ENCODE measurements at places on chromosomes 7 and 10.

DNA sequence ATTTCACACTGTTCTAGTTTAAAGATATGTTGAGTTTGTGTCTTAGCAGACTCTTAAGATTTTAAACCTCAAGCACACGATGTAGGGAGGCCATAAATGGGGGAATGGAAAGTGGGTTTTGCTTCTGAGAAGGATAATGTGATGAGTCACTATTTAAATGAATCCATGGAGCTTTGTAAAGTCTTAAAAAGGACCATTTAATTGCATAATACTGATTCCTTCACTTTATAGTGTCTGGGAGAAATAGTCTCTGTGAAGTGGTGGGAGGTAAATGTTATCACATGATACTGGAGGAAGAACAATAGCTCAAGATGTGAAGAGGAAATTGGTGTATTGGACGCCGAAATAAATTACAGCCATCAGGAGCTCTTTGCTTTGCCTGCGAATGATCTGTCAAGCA lies 84.0 kb upstream of the MYO3A start:
- DNase-seq, result no peak

DNA sequence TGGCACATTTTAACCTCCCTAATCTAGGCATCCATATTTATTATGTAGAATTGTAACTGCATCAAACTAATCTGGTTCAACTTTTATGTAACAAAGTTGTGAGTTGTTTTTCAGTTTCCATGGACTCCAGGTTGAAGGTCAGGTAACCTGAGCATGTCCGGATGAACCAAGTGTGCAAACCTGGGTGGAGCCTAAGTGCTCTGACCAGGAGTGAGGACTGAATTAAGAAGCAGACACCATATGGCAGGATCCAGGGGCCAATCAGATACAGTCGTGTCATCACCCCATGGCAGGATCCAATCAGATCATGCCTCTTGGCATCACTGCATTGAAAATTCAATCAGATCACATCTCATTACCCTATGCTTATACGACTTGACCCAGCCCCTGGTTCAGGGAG lies 41.2 kb upstream of the PHYHIPL start:
- no peak for DNase-seq

- no peak for DNase-seq
Observed at GRCh38 chr10:113618338-113618737, 45.5 kb downstream of the NRAP start.

DNA sequence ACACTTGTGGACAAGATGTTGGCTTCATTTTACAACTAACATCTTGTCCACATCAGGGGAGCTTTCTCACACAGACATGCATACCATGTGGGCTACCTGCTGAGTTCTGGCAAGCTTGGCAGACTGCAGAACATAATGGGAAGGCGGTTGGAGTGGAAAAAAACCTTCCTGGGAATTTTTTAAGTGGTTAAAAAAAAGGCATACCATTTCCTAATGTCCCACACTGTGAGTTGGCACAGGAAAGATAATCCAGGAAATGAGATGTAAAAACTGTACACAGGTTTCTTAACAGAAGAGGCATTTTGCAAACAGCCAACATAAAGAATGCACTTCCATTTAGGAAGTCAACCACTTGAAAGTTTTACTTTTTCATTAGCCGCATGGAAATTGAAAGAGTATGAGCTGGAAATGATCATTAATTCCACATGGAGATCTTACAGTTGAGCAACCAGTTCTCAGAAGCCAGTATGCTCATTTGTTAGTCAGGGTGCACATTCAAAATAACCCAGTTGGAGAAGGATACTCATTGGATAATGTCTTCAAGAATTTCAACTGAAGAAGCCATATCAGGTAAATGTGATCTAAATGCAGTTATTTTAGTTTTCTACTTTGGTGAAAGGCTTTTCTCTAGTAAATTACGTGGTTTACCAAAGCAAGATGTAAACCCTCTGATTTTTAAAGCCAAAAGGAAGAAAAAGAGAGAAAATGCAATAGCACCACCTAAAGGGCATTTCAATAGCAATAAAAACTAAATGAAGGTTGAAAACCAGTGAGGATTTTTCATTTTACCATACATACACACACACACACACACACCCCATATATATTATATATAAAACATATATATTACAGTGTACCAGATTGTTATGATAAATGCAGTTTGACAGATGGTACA lies 194.0 kb downstream of the TAX1BP1 start:
- peak; percentile 24 for DNase-seq

GRCh38 chr7:66804001-66804400 lies 63.5 kb downstream of the RABGEF1 start:
- DNase-seq, result no peak

DNA sequence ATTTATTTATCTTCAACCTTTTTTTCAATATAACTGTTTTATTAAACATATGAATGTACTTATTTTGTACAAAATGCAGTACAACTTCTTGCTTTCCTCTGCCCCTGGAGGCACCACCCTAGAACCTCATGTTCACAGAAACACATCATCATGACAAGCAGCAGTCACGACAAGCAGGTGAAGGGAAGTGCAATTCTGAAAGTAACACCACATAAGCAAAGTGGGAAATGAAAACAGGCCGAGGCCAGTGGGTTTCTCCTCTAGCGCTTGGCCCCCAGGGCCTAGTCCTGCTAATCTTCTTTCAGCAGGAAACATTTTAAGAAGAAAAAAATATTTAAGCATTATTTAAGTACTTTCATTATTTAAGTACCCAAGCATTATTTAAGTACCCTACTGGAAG lies 598.1 kb downstream of the SH2D4B start:
- no peak for DNase-seq

- DNase-seq, result no peak
Observed at GRCh38 chr7:132800522-132800921, 224.3 kb upstream of the PLXNA4 start.

DNA sequence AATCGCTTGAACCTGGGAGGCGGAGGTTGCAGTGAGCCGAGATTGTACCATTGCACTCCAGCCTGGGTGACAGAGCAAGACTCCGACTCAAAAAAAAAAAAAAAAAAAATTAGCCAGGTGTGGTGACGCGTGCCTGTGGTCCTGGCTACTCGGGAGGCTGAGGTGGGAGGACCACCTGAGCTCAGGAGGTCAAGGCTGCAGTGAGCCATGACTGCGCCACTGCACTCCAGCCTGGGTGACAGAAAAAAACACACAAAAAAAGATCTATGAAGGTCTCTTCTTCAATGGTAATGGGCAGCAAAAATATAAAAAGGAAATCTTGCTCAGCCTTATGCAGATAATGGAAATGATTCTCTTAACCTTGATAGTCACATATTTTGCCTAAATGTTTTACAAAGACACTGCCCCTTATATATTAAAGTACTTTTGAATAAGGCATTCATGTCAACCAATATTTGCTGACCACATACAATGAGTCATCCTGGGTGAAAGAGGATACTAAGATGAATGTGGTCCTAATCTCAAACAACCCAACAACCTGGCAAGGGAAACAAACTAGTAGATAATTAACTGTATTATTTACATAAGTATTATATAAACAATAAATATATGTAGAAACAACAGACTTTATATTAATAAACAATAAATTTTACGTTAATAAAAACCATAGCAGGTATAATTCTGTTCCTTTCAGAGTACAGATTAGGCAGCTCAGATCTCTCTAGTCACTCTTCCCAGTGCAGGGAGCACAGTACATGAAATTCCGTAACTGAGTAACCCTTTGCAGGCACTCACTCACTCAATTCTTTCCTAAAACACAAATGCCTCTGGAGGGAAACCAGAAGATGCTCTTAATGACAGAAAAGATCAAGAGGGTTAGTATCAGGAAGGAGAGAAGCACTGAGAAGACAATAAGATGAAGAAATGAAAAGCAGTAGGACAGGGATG lies 8.1 kb downstream of the TOMM7 start:
- DNase-seq, result peak; percentile 50

- no peak for DNase-seq
Observed at GRCh38 chr10:110723224-110723891, 79.2 kb downstream of the RBM20 start.

- no peak for DNase-seq
Observed at GRCh38 chr7:2228921-2229320, 3.8 kb downstream of the MAD1L1 start.

DNA sequence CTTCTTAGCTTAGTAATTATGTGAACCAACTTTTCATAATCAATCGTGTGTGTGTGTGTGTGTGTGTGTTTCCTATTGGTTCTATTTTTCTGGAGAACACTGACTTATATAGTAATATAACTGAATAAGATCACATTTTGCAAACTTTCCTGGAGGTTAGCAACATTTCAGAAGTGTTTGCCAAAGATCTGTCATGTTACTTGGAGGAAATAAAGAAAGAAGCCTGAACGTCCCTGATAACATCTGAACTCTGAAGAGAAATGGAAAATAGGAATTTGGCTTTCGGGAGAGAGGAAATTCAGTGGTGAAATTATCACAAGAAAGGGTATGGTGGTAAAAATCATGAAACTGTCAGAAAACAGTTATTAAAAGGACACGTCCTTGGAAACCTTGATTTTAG lies 984.4 kb upstream of the AUTS2 start:
- DNase-seq, result no peak

GRCh38 chr10:17006631-17007417 lies 122.8 kb downstream of the CUBN start:
- no peak for DNase-seq

GRCh38 chr10:122019414-122019975 lies 30.5 kb downstream of the TACC2 start:
- no peak for DNase-seq

- no peak for DNase-seq
Observed at GRCh38 chr7:46288861-46289260, 367.8 kb upstream of the IGFBP3 start.

DNA sequence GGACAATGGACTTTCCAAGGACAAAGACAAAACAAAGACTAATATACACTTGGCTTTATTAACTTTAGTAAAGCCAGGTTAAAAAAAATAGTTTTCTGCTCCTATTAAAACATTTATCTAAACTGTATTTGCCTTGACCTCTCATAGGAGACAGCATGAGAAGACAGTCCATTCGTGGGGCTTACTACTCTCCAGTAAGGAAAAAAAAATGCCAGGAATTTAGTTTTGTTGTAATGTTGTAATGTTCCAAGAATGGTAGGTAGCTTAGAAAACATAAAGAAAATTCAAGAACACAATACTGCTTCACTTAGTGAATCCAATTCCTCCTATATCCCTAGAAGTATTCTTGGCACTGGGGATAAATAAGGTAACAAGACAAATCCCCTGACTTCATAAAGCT lies 81.7 kb downstream of the KMT2C start:
- no peak for DNase-seq

- DNase-seq, result no peak
Observed at GRCh38 chr7:55878691-55879090, 8.6 kb upstream of the ZNF713 start.

GRCh38 chr7:156640257-156640948 lies at the start of gene RNF32:
TSS of gene RNF32 (plus strand) at chr7:156640774. CDS start at chr7:156643878, 3,104 bp downstream.
- peak; percentile 96 for DNase-seq

DNA sequence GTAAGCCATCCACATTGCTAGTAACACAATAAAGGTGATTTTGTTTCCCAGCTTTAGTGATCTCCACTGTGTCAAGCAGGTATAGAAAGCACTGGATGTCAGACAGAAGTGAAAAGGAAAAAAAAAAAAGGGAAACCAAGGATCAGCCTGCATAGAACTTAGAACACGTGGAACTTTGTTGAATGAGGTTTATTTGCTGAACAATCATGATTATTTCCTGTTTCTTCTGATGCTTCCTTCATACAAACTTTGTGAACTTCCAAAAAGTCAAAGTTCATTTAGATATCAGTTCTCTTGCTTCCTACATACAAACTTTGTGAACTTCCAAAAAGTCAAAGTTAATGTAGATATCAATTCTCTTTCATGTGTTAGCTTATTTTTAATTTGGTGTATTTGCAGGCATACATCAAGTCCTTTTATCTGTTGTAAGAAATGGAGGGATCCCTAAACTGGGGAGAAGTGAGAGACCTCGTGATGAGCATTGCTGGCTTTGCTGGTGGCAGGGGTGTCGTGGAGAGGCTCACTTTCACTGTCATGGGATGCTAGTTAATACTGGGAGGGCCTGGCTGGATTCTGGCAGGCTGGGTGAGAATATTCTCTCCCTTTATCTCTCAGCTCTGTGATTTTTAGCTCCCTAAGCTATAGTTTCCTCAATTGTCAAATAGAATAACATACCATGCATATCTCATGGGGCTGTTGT lies 298.4 kb downstream of the INHBA start:
- DNase-seq, result no peak

DNA sequence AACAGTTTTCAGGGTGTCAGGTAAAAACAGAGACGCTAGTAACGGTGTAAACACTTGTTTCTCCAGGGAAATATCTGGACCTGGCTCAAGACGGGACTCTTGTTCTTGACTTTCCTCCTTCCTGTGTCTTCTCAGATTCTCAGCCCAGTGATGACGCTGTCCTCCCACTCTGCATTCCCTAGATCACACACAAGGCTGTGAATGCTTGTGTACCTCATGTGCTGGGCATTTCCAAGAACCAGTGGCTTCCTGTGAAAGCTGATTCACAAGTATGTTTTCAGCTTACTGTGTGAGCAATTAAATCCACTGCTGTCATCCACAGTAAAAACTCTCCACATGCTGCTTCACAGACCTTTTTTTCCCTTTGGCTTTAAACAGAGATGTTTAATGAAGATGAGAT lies 193.8 kb upstream of the DPP6 start:
- DNase-seq, result no peak

DNA sequence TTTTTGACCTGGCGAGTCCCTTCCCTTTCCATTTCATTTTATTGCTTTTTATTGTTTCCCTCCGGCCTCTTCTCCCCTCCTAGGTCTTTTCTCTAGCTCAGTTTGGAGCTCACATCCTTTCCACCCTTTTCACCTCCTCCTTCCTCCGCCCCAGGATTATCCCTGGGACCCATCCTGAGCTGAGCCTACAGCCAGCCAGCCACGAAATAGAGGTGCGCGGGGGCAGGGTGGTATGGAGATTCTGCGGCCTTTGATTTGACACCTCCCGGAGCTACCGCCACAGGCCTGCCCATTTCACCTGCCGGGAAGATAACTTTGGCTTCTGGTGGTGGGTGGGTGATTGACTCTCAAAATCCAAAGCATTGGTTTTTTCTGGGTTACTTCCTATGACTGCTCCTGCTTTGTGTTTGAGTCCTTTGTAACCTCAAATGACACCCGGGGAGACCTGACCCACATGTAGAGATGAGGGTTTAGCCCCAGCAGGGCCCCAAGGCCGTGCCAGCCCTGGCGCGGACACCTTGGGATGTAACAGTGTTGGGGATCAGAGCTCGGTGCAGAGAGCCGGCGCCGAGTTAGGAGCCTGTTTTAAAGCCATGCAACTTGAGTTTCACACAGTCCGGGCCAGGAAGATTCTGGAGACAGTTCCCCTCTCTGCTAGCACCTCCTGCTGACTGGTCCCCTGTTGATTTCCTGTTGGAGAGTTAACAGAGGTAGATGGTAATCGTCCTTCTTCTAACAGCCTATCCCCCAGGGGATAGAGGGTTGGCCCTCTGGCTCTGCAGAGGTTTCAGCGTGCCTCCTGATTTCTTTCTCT lies 1.5 kb downstream of the DUSP5 start:
- DNase-seq, result peak; percentile 36
